ENCODE measurements at places on chromosomes 5 and 9.

GRCh38 chr5:157732596-157733262 lies 1.5 kb downstream of the THG1L start:
- no peak for DNase-seq

- no peak for DNase-seq
Measured at GRCh38 chr5:37494756-37495155, 115.6 kb downstream of the WDR70 start.

- DNase-seq, result no peak
Measured at GRCh38 chr9:15889555-15889954, 336.7 kb downstream of the CCDC171 start.

DNA sequence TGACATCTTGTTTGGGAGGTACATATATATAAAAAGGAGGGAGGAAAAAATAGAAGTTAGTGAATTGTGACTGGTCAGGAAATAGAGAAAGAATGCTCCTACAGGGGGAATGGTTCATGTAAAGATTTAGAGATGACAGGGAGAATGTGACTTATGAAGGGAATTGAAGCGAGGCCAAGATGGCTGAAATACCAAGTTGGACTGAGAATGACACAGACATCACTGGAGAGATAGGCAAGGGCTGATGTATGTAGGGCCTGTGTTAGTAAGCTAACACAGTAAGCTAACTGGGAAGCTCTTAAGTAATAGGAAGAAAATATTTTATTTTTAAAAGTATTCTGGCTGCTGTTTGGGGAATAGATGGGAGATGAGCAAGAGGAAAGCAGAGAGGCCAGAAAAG lies 286.3 kb downstream of the NNT start:
- DNase-seq, result no peak

- DNase-seq, result no peak
Measured at GRCh38 chr9:85142496-85142911, 473.0 kb downstream of the NTRK2 start.
